ENCODE measurements at places on chromosomes 11 and 22.

DNA sequence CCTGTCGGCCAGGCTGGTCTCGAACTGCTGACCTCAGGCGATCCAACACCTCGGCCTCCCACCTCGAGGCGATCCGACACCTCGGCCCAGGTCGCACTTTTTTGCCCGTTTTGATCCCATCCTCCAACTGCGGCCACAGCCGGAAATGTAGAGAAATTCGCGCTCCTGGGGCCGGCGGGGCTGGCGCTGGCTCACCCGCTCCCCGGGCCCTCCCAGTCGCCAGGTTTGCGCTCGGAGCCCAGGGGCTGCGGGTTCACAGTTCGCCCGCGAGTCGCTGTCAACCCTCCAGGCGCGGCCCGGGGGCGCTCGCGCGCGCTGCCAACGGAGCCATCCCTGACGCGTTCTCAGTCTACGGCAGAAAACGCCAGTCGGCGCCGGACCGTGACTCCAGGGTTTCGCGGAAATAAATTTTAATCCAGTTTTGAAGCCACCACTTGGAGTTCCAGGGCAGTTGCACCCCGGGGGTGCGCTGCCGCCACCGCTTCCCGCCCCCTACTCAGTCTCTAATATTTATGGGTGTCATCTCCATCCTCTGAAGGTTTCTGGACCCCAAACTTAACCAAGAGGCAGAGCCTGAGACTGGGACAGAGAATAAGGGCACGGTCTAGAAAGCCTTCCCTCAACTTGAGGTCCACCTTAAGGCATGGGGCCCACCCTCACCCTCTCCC lies 1.5 kb upstream of the KLHDC7B start:
- DNase-seq, result peak; percentile 83

GRCh38 chr22:46084376-46084775 lies 66.0 kb upstream of the PPARA start:
- DNase-seq, result no peak

GRCh38 chr11:92744929-92745585 lies 224.4 kb upstream of the MTNR1B start:
- no peak for DNase-seq

GRCh38 chr22:40603088-40603605 lies 33.4 kb downstream of the MRTFA start:
- peak; percentile 39 for DNase-seq

GRCh38 chr22:24965822-24966626 lies 13.5 kb downstream of the KIAA1671 start:
- peak; percentile 61 for DNase-seq

DNA sequence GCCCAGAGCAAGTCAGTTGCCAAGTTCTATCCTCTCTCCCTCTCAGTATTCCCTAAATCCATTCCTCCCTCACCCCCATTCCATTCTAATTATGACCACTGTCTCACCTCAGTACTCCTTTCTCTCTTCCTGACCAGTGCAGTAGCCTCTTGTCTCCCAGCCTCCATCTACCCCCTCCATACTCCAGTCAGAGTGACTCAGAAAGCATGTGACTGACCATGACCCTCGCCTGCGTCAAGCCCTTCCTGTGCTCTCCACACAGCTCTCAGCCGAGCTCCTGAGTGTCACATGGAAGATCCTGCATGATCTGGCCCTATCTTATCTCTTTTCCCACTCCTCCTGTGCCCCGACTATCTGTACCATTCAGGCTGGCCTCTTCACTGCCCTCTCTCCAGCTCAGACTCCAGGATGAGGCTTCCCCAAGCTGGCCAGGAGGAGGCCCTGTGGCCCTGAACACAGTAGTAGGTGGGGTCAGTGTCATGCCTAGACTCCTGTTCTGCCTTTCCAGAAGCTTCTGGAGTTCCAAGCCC lies 42.6 kb downstream of the NEU3 start:
- DNase-seq, result peak; percentile 93
